NCI-H187 (cell line): ENCODE measurements at places on chromosomes 16 and 17.

GRCh38 chr17:76752006-76752405, 14.1 kb downstream of the MFSD11 start:
- no peak for DNase-seq

DNA sequence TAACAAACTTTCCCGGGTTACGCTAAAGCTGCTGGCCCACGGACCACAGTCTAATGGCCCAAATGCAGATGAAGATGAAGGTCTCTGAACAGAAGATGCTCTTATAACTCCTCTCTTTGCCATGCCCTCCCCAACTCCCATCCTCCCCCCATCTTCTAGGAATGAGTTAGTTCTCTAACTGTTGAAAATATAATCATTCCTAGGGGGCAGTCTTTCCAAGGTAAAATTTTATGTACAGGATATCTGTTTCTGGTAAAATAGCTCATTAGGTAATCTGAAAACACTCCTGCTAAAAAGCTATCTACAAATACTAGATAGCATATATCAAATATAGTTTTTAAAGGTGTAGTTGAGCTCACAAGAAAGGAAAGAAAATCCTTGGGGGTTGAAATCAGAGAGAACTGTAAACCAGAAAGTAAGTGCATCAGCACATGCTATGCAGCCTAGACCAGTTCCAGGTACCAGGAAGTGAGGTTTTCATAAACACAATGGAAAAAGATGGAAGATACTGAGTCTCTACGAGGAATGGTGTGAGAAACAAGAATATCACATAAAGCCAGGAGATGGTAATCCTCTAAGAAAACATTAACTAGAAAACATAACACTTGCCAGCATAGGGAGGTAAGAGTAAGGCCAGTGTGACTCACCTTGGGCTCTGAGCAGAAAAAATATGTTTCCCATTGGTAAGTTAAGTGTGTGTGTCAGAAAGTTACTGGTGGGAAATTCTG, 38.1 kb downstream of the CMC2 start:
- DNase-seq: no peak

GRCh38 chr16:79183571-79183970, 417.0 kb downstream of the MAF start:
- DNase-seq: no peak

GRCh38 chr17:7367083-7367482, 12.1 kb downstream of the TMEM95 start:
- DNase-seq: no peak

DNA sequence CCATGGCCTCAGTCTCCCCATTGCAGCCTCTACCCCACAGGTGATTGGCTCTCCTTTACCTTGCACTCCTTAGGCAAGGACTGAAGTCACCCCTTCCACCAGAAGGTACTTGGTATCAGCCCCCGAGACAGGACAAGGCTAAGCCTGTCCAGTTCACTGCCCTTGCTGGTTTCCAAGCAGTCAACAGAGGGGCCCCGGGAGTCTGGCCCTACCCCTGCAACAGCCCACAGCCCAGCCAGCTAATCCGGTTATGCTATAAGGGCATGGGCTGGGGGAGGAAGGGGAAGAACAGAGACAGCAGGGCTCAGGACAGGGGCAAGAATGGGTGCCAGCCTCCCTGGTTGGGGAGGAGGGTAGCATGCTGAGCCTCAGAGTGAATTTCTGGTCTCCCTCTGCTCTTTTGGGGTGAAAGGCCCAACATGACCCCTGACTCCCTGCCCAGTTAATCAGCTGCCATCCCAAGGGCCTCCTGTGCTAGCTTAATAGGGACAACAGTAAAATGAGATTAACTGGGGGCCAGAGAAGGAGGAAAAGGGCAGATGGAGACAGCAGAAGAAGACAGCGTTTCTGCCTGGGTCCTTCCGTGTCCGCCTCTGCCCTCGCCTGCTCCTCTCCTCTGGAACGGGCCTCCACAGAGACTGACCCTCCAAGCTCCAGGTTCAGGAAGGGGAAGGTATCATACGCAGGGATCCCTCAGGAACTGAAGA, 10.7 kb downstream of the DLG4 start:
- DNase-seq: no peak

DNA sequence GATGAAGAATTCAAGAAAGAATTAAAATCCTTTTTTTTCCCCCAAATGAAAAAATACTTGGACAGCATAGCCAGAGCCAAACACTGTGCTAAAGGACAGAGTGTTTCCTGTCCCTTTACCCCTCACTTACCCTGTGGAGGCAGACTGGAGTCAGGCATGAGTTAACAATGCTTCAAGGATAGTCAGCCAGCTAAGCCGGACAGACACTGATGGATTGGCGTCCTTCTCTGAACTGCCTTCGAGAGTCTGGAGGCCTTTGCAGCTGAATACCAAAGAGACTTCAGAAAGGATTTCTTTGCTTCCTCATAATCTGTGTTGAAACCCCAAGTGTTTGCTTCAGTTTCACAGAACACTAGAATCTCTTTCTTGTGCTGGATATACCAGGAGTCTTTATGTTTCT, 4.6 kb downstream of the METTL9 start:
- no peak for DNase-seq

GRCh38 chr16:28494121-28494851, at the start of gene APOBR:
APOBR (plus strand) TSS chr16:28494643; CDS start chr16:28494682, 39 bp downstream.
- no peak for DNase-seq

DNA sequence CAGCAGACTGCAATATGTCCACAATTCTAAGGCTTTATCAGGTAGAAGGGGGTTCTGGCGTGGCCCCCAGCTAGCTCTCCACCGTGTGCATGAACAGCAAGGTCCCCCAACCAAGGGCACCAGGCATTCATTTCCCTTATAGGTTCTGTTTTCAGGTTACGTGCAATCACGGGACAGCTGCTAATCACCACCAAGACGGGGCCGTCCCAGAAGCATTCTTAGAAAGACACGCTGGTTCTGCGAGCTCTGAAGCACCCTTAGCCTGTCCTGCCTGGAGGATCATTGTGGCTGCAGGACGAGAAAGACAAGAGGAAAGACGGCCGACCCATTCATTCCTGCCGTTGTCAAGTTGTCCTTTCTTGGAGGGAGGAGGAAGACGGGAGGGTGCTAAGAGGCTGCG, 302.9 kb downstream of the SOX9 start:
- DNase-seq: no peak

- no peak for DNase-seq
These were observed 21.4 kb downstream of the RPS6KB1 start for GRCh38 chr17:59914274-59914854.

DNA sequence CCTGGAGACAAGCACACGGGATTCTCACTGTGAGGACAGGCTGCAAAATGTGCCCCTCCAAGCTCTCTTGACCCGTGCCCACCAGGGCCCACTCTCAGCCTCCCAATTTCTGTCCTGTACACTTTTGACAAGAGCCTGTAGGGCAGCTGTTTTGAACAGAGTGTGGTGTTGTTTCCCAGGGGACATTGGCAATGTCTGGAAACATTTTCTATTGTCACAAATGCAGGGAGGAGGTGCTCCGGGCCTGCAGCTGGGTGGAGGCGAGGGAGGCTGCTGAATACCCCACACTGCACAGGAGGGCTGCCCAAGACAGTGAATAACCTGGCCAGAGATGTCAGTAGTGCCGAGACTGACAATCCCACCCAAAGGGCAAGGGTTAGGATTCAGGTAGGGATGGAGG, 10.5 kb downstream of the CEP295NL start:
- no peak for DNase-seq

DNA sequence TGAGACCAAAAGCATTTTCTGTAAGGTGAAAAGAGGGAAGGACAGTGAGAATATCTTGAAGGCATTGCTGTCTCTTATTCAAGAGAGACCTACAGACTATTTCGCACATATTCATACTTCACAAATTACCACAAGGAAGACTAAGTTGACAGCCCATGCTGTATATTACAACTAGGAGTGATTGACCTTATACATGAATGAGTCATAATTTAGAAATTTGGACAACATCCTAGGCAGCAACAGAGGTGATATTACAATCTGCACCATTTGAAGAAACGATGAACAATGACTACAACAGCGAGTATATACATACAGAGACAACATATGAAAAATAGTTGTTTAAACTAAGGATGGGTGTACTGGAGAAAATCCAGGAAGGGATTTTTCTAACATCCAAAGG, 971.7 kb downstream of the CDH11 start:
- no peak for DNase-seq

DNA sequence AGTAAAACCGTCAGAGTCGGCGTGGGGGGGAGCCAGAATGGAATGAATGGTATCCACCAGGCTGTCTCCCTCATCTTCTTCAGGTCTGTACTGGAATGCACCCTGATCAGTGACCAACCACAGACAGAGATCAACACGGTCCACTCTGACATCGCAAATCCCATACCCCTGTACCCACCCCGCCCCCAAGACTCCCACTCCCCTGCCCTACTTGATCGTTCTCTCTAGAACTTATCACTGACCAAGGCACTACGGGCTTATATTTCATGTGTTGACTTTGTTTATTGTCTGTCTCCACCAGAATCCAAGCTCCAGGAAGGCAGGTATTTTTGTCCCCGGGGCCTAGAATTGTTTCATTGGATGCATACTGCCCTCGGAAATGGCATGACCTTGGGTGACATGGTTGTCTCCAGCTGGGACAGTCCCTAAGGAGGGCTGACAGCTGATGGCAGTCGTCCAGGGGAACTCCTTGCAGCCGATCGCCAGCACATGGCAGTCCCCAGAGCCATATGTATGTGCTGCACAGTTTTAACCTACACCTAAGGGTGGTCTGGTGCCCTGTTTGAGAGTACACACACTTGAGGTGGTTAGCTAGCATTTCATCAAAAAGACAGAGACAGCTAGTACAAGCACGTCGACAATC, 526 bp upstream of the MFSD6L start:
- DNase-seq: no peak

GRCh38 chr17:47301831-47302230, 21.9 kb upstream of the EFCAB13 start:
- DNase-seq: no peak

DNA sequence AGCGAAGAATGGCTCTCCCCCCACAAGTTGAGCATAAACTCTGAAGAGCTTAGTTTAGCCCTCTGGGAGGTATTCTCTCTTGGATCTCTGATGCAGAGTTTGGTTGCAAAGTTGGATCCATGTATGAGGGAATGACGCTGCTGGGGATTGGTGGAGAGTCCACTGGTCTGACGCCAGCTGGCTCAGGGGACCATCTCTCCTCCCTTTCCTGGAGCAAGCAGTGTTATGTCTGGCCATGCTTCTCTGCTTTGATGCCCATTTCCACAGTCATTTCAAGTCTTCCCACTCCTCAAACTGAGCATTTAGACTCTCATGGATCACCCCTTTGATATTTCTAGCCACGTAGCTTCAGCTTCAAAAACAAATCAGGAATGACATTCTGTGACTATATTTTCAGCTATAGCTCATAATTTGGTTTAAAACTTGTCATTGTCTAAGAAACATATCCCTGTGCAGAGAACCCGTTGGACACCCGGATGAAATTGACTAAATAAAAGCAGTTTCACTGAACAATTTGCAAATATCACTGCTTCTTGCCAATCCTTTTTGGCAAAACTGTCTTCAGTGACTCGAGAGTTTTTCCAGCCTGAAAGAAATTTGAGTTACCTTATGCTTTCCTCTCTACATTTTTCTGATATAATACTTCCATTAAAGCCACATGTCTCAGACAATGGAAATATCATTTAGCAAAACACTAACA, 193.4 kb upstream of the CDH11 start:
- DNase-seq: no peak

DNA sequence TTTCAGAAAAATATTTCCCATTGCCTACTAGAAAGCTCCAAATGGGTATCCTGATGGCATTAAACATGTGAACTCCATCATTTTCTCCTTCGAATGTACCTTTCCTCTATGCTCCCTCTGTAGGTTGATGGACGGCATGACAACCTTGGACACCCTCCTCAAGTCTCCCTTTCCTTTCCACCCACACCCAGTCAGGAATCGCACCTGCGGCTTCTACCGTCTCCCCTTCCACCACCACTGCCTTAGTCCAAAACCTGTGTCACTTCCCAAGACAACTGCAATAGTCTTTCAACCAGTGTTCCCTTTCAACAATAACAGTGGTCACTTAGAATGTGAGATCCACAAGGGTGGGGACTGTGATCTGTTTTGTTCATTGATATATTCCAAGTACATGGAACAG, 233.1 kb upstream of the AXIN2 start:
- no peak for DNase-seq

DNA sequence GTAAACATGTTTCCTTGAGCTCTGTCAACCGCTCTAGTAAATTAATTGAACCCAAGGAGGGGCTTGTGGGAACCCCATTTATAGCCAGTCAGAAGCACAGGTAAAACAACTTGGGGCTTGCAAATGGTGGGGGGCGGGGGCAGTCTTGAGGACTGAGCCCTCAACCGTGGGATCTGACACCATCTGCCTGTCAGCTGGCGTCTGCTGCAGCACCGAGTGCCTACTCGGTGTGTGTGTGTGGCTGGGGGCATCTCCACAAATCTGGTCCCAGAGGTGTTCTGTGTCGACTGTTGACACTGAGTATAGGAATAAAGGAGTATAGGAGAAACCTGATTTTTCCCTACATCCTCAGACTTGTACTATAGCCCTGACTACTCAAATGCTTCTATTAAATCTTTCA, 20.6 kb downstream of the CREBBP start:
- no peak for DNase-seq

- DNase-seq: no peak
These were observed 9.4 kb downstream of the GRIN2C start for GRCh38 chr17:74850310-74850709.

GRCh38 chr17:49213847-49214246, 3.3 kb downstream of the ABI3 start:
- no peak for DNase-seq

- DNase-seq: no peak
These were observed 113.4 kb upstream of the CDH8 start for GRCh38 chr16:62149631-62150030.

DNA sequence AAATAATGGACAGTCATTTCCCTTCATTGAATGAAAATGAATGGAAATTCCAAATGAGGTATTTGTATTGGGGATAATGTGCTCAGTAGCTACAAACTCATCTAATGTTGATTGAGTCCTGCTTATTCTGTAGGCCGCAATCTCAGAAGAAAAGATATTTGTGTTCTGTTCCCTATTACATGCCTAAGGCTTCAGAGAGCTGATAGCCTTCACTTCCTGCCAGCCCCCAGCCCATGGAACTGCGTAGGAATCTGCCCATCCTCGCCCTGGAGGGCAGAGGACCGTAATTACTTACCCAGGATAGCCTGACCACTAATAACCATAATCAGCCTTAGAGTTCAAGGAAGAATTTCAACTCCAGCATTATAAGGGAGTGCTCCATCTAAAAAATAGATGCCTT, 17.9 kb upstream of the SNTB2 start:
- DNase-seq: no peak

GRCh38 chr17:22669721-22670120, 977.4 kb downstream of the KCNJ18 start:
- no peak for DNase-seq

DNA sequence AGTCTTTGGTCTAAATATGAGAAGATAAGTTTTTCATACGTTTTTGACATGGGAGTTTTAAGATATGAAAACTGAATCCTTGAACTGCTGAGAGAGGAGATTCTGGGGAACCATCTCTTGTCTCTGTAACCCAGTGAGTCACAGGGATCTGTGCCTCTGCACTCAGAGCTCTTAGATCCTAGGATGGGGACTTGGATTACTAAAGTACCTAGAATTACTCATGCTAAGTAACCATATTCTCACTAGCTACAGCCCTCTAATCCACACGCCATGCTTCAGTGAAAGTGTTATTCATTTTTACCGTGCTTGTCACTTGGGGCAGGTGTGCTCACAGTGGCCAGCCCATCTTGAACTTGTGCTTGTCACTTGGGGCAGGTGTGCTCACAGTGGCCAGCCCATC, 2.0 kb downstream of the MRM3 start:
- DNase-seq: no peak
